ENCODE measurements at places on chromosomes 5 and 9.

- DNase-seq: no peak
Observed at GRCh38 chr9:121348221-121348620, 21.8 kb downstream of the STOM start.

DNA sequence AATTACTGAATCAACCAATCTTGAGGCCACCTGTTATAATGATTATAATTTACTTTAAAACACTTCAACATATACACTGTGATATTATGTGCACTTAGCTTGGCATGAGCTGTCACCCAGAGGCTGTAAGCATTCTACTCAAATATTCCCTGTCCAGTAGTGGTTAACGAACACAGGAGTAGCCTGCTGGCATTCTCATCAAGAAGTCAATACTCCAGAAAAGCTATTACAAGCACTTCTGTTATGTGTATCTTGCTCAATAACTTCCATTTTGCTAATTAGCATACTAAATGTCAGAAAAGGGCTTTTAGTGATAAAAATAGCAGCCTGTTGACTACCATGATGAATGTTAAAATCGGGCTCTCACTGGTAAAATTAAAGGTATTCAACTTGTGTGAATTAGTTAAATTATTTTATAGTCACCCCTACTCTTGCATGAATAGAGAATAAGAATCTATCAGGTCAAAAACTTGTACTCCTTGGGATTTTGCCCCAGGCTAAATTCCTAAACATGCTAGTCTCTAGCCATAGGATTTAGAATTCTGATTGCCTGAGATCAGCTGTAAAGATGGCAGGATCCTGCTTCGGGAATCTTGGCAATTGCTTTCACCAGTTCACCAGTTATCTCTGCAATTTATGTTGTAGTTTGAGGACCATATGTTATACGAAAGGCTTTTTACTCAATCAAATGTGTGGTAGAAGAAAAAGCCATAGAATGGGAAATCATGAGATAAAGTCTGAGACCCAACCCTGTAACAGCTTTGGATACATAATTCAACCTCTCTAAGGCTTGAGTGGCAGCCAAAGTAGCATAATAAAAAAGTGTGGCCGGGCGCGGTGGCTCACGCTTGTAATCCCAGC, 43.4 kb upstream of the PAM start:
- no peak for DNase-seq

GRCh38 chr9:134040176-134040565, 14.9 kb downstream of the BRD3OS start:
- no peak for DNase-seq

- DNase-seq: no peak
Observed at GRCh38 chr5:61991866-61992265, 314.1 kb upstream of the KIF2A start.

GRCh38 chr5:142472306-142472951, 147.6 kb upstream of the SPRY4 start:
- DNase-seq: no peak

- DNase-seq: no peak
Observed at GRCh38 chr5:159179529-159180305, 29.6 kb downstream of the RNF145 start.

DNA sequence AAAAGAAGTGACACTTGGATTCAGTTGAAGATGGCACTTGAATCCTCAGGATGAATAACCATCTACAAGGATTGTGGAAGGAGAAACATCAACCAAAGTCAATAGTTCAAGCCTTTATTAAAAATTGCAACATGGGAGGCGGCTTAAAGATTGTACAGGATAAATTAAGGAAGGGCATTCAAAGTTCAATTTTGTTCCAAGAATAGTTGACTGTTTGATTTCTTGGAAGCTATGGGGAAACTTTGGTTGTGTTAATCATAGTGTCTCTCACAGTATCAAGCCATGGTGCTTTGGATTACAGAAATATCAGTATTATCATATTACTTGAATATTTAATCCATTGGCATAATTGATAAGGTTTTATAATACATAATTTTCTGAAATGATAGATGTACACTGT, 1844.3 kb downstream of the MAT2B start:
- no peak for DNase-seq

DNA sequence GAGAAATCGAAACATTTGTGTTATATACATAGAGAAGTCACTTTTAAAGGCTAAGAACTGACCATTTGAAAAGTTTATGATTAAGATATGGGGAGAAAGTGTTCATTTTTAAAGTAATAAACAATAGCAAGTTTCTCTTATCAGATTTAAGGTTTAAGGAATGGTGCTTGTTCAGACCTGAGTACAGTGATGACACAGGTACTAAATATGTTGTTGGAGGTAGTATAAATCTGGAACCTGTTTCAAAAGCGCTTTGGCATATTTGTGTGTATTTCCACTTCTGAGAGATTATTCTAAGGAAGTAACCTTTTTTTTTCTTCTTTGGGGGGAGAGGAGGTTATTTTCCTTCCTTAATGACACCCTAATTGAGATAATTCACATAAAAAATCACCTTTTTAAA, 18.4 kb downstream of the CDC42SE2 start:
- DNase-seq: no peak

- DNase-seq: no peak
Observed at GRCh38 chr9:1025131-1025530, 25.0 kb upstream of the DMRT2 start.

DNA sequence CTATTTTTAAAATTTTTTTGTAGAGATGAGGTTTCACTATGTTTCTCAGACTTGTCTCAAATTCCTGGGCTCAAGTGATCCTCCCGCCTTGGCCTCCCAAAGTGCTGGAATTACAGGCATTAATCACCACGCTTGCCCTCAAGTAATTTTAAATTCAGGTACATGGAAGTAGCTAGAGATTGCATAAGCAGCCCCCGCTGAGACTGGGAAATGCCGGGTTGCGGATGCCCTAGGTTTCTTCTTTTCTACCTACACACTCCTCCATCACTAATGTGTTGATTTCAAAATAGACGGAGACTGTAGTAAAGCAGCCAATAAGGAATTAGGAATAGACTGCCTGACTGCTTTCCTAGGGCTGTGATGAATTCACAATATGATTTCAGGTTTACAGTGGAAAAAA, 202.4 kb downstream of the FANCC start:
- no peak for DNase-seq

- no peak for DNase-seq
Observed at GRCh38 chr5:53116597-53116996, 7.0 kb upstream of the MOCS2 start.

- DNase-seq: no peak
Observed at GRCh38 chr9:123965801-123966686, 36.1 kb upstream of the DENND1A start.

- peak; percentile 44 for DNase-seq
Observed at GRCh38 chr5:10876006-10876744, 115.1 kb upstream of the DAP start.

- no peak for DNase-seq
Observed at GRCh38 chr5:44911501-44911900, 102.8 kb downstream of the MRPS30 start.

DNA sequence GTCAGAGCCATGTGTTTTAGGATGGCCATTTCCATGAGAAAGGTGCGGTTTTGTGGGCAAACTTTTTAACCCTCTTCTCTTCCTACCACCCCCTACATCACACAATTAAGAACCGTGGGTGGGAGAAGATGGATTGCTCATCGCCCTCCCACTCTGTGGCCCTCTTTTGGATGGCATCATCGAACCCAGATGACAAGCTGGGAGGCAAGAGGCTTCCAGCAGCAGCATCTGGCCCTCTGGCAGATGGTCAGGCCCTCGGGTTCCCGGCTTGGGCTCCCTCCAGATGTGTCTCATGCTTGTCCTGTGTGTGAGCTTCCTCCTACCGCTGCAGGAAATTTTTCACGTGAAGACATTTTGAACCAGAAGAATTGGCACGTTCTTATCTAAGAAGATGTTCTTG, 199.9 kb downstream of the EBF1 start:
- DNase-seq: no peak

DNA sequence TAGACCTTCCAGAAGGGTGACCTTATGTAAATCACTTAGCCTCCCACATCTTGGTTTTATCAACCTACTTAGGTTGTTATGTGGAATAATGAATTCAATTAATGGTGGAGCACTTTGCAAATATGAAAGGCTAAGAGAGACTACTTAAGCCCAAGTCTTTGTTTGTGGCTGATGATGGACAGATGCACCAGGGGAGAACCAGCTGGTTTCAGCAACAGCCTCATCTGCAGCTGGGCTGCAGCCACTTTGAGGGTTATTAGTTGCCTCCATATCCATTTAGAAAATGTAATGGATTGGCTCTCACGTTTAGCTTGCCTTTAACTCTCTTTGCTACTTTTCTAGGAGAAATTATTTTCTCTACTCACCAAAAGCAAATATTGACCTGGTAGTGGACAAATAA, 146.6 kb downstream of the ESM1 start:
- DNase-seq: no peak

GRCh38 chr5:159385536-159385935, 55.2 kb upstream of the IL12B start:
- DNase-seq: no peak

DNA sequence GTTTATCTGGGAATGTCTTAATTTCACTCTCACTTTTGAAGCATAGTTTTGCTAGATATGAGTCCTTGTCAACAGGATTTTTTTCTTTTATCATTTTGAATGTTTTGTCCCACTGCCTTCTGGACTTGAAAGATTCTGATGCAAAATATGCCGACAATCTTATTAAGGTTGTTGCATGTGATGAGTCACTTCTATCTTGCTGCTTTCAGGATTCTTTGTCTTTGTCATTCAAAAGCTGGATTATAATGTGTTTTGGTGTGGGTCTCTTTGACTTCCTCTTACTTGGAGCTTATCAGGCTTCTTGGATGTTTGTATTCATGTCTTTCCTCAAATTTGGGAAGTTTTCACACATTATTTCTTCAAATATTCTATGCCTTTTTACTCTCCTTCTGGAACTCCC, 33.8 kb downstream of the PLEKHG4B start:
- no peak for DNase-seq

DNA sequence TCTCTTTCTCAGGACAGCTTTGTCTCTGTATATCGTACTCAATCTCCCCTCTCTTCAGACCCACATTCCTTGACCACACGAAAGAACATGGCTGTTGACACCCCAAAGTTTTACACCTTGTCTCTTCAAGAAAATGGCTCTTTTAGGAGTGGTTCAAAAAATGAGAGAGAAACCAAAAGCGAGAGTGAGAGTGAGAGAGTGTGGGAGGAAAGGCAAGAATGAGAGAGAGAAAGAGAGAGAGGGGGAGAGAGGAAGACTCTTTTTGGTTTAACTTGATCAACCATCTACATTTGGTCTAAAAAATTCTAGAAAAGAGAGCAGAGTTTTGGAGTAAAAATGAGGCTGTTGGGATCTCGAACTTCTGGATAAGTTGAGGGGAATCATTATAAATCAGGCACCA, 581.8 kb upstream of the WWC1 start:
- DNase-seq: no peak

GRCh38 chr5:59287361-59287760, 606.2 kb downstream of the PDE4D start:
- DNase-seq: no peak

DNA sequence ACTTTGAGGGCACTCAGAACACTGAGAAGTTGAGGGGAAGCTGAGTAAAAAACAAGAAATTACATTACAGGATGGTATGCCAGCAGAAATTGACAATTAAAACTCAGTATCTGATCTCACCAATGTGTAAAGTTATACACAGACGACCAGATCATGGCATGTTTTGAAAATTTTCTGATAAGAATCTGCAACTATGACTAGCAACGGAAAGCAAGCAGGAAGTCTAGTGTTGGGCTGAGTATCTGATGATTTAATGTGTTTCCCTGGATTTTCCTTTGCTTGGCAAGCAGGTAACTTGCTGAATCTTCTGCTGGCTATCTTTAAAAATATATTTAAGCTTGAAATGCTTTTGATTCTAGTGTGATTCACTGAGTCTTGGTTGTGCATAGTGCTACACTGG, 5.2 kb upstream of the GCNT4 start:
- no peak for DNase-seq

GRCh38 chr5:464446-464842, 21.5 kb downstream of the EXOC3 start:
- no peak for DNase-seq

DNA sequence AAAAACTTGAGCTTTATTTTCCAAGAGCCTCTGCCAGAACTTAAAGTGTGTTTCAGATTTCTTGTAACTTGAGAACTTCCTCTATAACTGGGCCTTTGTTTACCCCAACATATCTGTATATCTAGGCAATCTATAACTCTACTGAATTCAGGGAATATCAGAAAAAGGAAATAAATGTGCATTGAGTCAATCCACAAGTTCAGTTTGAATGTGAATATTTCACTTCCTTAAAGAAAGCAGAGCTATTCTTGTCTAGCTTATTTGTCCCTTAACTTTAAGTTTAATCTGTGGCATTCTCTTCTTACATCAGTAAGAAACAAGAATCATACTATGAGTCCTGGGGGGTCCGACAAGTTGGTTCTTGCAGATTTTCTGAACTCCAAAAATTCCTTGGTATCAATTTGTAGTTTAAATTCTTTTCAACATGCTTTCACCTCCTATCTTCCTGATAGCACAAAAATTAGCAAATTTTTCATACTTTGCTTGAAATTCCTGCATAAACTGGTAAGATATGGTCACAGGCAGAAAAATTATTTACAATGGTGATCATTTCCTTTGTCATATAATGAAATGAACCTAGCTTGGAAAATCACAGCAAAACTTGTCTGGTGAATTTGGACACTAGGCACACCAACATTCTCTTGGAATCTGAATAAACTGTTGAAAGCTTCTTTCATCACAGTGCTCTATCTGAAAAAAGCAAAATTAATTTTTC, 19.8 kb upstream of the ITGA1 start:
- no peak for DNase-seq

- DNase-seq: no peak
Observed at GRCh38 chr5:26645659-26646058, 392.7 kb downstream of the CDH9 start.

DNA sequence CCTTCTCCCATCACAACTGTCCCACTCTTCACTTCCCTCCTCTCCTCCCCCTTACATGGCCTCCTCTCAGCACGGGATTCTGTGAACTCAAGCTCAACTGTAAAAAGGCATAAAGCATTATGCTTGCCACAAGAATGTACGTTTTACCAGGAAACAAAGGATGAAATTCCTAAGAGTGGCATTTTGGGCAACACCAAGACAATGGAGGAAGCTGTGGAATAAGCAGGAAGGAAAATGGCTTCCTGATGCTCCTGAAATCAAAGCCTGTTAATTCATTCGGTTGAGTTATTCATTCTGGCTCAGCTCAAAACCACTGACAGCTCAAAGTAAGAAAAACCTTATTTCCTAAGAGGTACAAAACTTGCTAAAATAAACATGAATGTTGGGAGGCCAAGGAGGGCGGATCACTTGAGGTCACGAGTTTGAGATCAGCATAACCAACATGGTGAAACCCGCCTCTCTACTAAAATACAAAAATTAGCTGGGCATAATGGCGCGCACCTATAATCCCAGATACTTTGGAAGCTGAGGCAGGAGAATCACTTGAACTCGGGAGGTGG, 40.8 kb upstream of the DMRT1 start:
- DNase-seq: no peak

Data from Ammon's horn (tissue), 1 donor.